ENCODE measurements at places on chromosomes 2 and 18.

GRCh38 chr2:188659656-188660406, 314.3 kb upstream of the COL3A1 start:
- peak; percentile 76 for DNase-seq

GRCh38 chr2:231684314-231685223, 23.8 kb upstream of the PTMA start:
- no peak for DNase-seq

DNA sequence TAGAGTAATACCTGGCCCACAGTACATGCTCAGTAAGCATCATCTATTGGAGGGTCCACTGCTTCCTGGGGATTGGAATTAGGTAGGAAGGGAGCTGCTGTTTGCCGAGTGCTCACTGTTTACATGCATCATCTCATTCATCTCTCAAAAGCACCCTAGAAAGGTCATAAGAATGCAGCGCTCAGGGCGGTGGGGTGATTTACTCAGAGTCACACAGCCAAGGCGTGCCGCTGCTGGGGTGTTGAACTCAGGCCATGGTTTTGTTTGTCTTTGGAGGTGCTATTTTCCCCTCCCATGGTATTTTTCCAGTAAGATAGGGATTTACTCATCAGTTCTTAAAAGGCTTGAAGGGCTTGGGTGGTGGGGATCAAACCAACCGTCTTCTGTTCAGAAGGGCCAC, 227.5 kb downstream of the LDLRAD4 start:
- no peak for DNase-seq

GRCh38 chr2:221490506-221491060, 81.5 kb downstream of the EPHA4 start:
- no peak for DNase-seq

DNA sequence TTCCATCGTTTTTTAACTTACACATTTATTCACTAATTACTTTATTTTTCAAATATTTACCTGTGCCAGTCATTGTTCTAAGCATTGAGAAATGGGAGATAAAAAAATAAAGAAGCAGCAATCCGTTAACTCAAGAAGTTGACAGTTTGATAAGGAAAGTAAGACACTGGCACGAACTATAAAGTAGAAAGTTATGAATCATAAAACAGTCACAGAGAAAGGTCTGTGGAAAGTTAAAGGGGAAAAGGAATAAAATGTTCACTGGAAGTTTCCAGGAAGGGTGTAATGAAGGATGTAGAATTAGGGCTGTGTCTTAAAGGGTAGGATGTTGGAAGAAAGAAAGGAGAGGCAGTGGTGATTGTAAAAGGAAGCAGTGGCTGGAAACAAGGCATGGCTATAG, 118.9 kb downstream of the RDH14 start:
- no peak for DNase-seq

- DNase-seq = no peak
Measured at GRCh38 chr2:85579266-85579935, 2.0 kb downstream of the VAMP8 start.

DNA sequence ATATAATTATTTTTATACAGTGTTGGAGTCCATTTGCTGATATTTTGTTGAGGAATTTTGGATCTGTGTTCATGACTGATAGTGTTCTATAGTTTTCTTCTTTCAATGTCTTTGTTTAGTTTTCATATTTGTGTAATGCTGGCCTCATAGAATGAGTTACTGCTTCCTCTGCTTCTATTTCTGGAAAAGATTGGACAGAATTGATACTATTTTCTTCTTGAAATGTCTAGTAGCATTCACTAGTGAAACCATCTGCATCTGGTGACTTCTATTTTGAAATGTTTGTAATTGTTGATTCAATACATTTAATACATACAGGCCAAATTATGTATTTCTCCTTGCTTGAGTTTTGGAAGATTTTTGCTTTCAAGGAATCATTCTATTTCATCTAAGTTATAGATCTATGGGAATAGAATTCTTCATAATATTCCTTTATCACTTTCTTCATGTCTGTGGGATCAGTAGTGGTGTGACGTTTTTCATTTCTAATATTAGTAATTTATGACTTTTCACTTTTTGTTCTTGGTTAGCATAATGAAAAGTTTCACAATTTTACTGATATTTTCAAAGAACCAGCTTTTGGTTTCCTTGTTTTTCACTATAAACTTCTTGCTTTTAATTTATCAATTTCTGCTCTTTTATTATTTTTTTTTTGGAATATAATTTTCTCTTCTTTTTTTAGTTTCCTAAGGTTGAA, 509.9 kb upstream of the VRK2 start:
- no peak for DNase-seq

- peak; percentile 67 for DNase-seq
Measured at GRCh38 chr2:235749121-235749770, 255.4 kb downstream of the AGAP1 start.

GRCh38 chr2:205731583-205731981, 49.3 kb downstream of the NRP2 start:
- DNase-seq = peak; percentile 78

DNA sequence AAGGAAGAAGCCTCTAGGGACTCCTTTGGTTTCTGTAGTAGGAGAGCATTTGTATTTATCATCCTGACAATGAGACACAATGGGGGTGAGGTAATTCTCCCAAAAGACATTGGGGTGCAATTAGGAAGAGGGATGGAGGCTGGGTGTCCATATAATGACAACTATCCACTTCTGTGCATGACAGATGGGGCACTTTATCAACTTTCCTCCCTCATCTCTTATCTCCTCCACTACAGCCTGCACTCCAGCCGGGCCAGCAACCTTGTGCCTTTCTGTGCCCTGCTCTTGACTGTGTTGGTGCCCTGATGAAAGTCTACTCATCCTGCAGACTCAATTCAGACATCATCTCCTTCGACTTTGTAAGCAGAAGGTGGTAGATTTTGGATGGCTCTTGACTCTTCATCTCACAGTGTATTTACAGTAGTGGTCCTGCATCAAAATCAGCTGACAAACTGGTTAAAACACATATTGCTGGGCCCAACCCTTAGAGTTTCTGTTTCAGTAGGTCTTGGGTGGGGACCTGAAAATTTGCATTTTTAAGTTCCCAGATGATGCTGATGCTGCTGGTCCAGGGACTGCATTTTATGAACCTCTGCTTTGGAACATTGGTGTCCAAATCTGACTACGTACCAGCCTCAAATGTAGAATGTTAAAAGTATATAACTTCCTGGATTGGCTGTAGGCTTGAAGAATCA, 40.8 kb upstream of the CFAP36 start:
- no peak for DNase-seq

DNA sequence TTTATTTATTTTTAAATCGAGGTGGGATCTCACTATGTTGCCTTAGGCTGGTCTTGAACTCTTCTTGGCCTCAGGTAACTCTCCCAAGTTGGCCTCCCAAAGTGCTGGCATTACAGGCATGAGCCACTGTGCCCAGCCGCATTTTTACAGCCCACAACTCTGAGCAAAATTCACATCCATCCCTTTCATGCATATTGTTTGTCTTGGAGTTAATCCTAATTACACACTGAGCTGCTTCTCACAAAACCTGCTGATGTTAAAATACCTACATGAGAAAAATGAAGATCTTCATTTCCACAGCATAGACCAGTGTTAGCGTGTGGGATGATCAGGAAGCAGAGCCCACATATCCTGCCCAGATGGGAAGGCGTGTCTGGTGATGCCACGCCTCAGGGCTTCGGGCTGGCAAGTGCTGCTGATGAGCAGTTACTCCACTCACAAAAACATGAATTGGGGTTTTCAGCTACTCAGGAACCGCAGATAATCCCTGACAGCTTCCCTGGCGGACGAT, 14.6 kb downstream of the ITGB1BP1 start:
- no peak for DNase-seq

GRCh38 chr2:28400419-28400818, 7.8 kb downstream of the FOSL2 start:
- no peak for DNase-seq

GRCh38 chr2:62686012-62686685, 19.4 kb upstream of the EHBP1 start:
- no peak for DNase-seq

GRCh38 chr2:37604716-37605115, 66.7 kb downstream of the CDC42EP3 start:
- no peak for DNase-seq

Measured in HFFc6 (cell line).